Esophagus squamous epithelium (tissue), 5 donors: ENCODE measurements at places on chromosomes 6 and 20. TPM values are rescaled to one million over a fixed set of nuclear protein-coding genes. Genes with fewer than 3 reads are reported as not detected.

NEU1 gene
- 23.6 TPM for total RNA-seq

KCNG1 gene
- total RNA-seq = 6.8 TPM

BTNL2 gene
- total RNA-seq = not detected

SYTL3 gene
- 2.0 TPM for total RNA-seq

SMLR1 gene
- not detected for total RNA-seq

RBM24 gene
- 0.62 TPM for total RNA-seq

OPRM1 gene
- not detected for total RNA-seq

SIRPA gene
- 9.3 TPM for total RNA-seq

MOXD1 gene
- total RNA-seq = 27.5 TPM

MEI4 gene
- total RNA-seq = not detected

DNA sequence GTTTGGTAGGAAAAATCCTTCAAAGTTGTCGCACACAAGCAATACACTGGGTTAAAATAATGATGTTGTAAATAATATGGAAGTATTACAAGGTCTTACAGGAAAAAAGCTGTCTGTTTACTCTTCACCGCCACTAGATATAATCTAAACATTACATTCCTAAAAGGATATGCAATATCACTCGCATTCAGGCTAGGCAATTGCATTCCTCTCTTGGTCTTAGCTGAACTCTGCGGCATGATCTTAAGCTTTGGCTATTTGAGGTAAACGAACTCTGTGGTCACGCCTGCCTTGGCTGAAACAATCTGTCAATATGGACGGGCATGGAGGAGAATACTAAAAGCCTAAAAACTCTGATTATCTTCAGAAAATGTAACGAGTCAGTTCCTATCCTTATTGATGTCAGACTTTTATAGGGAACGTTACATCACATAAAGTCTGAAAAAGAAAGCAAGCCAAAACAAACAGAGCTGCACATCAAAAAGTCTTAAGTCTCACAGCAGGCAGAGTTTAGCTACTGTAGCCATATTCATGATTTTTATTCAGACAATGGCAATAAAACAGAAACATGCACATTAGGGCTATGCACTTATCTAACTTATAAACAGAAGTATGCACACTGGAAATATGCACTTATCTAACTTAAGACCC is 30.8 kb upstream of the FILIP1 start:
- no peak for DNase-seq

- no peak for DNase-seq
These were observed 801.4 kb upstream of the EYS start for GRCh38 chr6:66508433-66508832.

GRCh38 chr6:127717384-127717783 is 140.4 kb downstream of the C6orf58 start:
- no peak for DNase-seq

- no peak for DNase-seq
These were observed 21.6 kb upstream of the MCM3 start for GRCh38 chr6:52305948-52306767.

- DNase-seq = no peak
These were observed 38.5 kb upstream of the TXLNB start for GRCh38 chr6:139330306-139330705.

GRCh38 chr20:33675136-33675959 is 1.1 kb upstream of the NECAB3 start:
- DNase-seq = no peak

DNA sequence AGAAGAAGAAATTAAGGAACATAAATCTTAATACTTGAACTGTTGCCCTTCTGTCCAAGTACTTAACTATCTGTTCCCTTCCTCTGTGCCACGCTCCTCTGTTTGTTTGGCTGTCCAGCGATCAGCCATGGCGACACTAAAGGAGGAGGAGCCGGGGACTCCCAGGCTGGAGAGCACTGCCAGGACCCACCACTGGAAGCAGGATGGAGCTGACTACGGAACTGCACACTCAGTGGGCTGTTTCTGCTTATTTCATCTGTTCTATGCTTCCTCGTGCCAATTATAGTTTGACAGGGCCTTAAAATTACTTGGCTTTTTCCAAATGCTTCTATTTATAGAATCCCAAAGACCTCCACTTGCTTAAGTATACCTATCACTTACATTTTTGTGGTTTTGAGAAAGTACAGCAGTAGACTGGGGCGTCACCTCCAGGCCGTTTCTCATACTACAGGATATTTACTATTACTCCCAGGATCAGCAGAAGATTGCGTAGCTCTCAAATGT is 17.1 kb downstream of the IRF4 start:
- no peak for DNase-seq

DNA sequence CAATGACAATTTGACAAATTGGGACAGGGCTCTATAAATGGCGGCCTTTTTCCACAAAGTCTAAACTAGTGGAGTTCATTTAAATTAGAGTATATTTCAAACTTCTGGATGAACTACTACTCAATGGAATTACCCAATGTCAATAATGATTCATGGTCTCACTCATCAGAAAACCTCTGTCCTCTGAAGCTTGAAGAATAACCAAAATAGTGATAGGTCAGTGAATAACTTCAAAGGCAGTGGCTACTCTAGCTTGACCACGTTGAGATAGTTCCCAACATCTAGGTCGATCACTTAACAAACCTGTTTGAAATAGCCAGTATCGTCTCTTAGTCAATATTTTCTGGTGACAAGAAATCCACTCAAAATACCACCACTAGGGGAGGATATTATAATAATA is 197.6 kb downstream of the HDGFL1 start:
- DNase-seq = no peak

GRCh38 chr6:87053312-87053711 is 41.6 kb downstream of the CGA start:
- no peak for DNase-seq

DNA sequence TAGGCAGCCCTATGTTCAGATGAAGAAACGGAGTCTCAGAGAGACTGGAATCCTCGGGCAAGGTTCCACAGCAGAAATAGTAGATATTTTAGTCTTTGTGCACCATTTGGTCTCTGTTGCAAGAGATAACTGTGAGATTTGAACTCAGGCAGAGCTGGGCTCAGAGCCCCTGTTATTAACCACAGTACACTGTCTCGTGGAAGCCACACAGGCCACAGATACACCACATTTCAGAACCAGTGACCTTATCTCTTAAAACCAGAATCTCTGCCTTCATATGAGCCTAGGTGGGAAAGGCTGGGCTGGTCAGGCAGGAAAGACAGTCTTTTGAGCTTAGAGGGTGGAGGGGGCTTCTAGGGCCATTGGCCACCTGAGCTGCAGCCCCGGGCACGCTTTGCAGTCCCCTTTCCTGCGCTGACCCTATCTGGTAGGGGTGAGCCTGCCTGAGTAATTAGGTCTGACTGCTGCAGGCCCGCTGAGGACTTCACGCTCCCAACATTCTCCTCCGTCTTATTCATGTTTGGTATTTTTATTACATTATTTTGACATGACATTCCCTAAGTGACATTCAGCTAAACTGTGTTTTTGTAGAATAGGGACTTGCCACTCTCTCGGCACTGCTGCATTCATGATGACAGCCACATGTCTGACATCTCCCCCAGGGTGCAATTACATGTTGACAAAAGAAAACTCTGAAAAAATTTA is 71.1 kb downstream of the KCNB1 start:
- DNase-seq = no peak

DNA sequence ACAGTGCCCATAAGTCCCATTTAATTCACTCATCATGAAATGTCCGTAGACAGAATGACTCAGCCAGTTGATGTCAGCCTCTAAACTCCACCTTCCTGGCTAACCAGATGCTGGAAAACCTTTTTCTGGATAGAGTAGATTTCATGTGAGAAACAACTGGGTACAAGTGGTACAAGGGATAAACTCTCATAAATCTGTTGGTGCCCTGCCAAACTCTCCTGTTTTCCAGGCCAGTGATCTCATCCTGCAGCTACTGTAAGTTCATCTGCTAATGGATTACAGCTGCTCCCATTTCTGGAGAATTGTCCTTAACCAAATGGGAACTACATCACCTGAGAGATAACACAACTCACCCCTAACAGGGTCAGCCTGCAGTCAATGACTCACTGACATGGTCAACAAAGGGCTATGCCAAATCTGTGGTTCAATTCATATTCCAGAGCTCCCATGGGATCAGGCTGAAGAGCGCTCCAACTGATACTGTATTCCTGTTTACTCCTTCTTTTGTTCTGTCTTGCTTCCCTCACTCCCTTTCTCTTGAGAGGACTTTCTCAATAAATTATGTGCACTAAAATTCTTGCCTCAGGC is 210.1 kb upstream of the HDDC2 start:
- DNase-seq = no peak

GRCh38 chr20:16541226-16541625 is 32.0 kb downstream of the KIF16B start:
- DNase-seq = no peak

DNA sequence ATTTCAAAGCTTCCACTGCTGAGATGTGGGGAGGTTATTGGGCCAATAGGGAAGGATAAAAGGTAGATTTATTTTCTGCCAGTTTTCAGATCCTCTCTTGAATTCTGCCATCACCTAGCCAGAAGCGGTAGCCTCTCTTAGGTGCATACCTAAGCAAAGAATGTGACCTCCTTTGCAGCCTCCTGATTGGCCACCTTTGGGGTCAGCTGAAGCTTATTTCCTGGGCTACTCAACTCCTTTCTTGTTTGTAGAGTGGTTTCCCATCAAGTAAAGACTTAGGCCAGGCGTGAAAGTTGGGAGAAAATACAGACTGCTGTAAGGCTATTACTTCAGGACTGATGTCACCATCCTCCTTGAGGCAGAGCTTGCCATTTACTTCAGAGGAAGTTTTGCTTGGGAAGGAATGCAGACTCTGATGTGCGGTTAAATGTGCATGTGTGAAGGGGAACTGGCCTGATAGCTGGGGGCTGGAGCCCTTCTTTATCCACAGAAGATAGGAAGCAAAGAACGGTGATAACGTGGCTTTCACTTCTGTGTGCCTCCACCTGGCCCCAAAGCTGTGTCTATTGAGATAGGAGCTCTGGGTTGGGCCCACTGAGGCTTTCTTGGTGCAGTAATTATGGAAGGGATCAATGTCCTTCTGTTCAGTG is 70.1 kb downstream of the TRMT11 start:
- no peak for DNase-seq

DNA sequence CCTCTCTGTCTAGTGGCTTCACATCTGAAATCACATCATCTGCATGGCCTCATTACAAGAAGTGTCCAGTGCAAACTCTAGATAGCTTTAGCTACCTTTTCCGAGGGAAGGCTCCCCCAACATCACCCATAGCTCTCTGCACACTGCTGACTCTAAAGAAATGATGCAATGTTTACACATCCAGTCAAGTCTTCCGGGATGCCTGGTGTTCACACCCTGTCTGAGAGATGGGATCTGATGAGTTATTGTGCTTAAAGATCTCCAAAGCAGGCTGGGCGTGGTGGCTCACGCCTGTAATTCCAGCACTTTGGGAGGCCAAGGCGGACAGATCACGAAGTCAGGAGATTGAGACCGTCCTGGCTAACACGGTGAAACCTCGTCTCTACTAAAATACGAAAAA is 404.6 kb upstream of the IRAK1BP1 start:
- no peak for DNase-seq

GRCh38 chr6:170545405-170545804 is 7.7 kb downstream of the PSMB1 start:
- no peak for DNase-seq

GRCh38 chr6:1906014-1906413 is 296.3 kb downstream of the FOXC1 start:
- no peak for DNase-seq

GRCh38 chr6:101558712-101559111 is 165.2 kb downstream of the GRIK2 start:
- DNase-seq = no peak

DNA sequence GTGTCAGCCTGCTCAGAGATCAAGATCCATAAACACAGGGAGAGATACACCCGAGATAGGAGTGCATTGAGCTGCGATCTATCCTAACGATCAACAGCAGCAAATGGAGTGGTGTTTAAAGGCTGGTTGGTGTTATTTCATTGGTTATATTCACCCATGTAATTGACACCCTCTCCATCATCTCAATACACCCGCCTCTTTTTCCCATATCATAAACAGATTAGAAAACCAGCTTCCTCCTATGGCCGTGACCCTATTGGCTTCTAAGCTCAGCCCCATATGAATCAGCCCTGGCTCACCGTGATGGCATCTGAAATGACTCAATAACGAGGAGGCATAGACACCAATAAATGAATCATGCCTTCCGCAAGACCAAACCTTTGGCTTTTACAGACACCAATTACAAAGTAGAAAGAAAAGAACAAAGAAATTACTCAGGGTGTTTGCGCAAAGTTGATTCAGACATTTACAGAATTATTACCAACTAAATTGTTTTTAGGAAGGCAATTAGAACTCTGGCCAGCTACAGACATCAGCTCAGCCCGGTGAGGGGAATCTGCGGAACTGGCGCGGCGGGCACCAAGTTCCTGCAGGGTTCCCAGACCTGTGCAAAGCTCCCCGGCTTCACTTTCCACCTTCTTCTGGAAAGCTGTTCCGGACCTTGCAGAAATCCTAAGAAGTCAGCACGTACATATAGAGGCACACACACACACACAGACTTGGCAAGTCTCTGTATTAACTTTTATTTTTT is 11.5 kb downstream of the PMEPA1 start:
- no peak for DNase-seq

DNA sequence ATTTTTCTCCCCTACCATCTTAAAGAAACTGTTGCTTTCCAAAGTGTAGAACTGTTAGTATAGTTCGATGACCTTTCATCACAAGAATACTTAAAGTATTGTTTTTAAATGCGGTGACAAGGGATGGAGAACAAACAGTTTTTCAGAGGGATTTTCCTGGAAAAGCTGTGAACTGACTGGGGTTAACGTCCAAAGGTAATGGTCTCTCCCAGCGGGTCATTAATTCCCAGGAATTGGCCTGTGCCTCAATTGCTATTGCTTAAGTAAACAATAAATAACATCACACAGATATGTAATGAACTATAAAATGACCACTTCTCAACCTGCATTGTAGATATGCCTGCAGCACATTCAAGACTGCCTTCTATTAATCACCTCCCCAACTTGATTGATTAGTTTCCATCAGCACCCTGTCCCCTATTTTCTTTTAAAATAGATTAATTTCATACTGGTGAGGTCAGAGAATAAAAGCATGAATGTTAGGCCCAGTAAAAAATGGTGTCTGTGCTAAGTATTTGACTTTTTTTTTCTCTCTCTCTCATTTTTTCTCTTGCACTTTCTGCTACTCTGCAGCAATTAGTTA is 268.2 kb downstream of the SAMD5 start:
- DNase-seq = no peak

GRCh38 chr20:59938696-59939051 is 1.4 kb downstream of the PPP1R3D start:
- DNase-seq = no peak

- no peak for DNase-seq
These were observed 610.9 kb upstream of the AGPAT4 start for GRCh38 chr6:161884782-161885181.

GRCh38 chr20:14407336-14407735 is 69.9 kb upstream of the FLRT3 start:
- DNase-seq = no peak
